T-helper 17 cell (primary cell): ENCODE measurements at places on chromosomes 6 and 20.

- no peak overlapping the region for H3K4me3 ChIP-seq
- H3K27ac ChIP-seq, result no peak overlapping the region
- peaks cover 19% of the 10 kb centered on the region for H3K27me3 ChIP-seq
- H3K4me1 ChIP-seq, result peaks cover 5% of the 10 kb centered on the region
Observed at GRCh38 chr6:131844243-131844841, 36.5 kb downstream of the ENPP1 start.

- H3K27me3 ChIP-seq, result no peaks in the 10 kb centered on the region
- peaks cover 4% of the 10 kb centered on the region for H3K36me3 ChIP-seq
- no peak for DNase-seq
- H3K4me1 ChIP-seq, result peaks cover 2% of the 10 kb centered on the region
- no peak overlapping the region for H3K27ac ChIP-seq
Observed at GRCh38 chr20:33751775-33752174, 20.0 kb downstream of the ZNF341 start.

GRCh38 chr20:33160681-33161080, 7.3 kb upstream of the BPIFA2 start:
- no peak overlapping the region for H3K27ac ChIP-seq
- no peaks in the 10 kb centered on the region for H3K36me3 ChIP-seq
- peaks cover 32% of the 10 kb centered on the region for H3K27me3 ChIP-seq
- no peaks in the 10 kb centered on the region for H3K4me1 ChIP-seq
- no peak overlapping the region for H3K4me3 ChIP-seq

- H3K27ac ChIP-seq, result no peak overlapping the region
- H3K4me1 ChIP-seq, result peaks cover 67% of the 10 kb centered on the region
- no peak overlapping the region for H3K4me3 ChIP-seq
- DNase-seq, result no peak
- peaks cover 3% of the 10 kb centered on the region for H3K36me3 ChIP-seq
Observed at GRCh38 chr6:35724059-35724458, 12.8 kb upstream of the ARMC12 start.

- no peak overlapping the region for H3K27ac ChIP-seq
- no peaks in the 10 kb centered on the region for H3K36me3 ChIP-seq
- H3K4me3 ChIP-seq, result no peak overlapping the region
Observed at GRCh38 chr6:98156580-98156979, 677.8 kb upstream of the POU3F2 start.

DNA sequence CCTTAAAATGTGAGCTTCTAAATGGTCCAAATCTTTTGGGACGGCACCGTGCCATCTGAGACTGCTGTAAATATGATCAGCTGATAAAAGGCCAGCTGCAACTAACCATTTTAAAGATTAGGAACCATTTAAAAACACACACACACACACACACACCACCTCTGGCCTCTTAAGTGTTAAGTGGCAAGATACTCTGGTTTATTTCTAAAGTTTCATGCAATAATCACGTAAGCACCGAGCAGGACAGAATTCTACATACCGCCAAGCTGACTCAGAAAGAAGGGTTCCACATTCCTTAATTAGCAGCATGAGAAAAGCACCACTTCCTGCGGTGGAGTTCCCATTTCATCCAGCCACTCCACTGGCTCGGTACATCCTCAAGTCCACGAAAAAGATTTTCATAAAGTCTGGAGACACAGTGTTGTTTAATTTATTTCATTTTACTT, 17.8 kb upstream of the ZNF217 start:
- peaks cover 15% of the 10 kb centered on the region for H3K4me1 ChIP-seq
- no peak overlapping the region for H3K27ac ChIP-seq
- no peak for DNase-seq
- no peak overlapping the region for H3K4me3 ChIP-seq

GRCh38 chr6:154383273-154383672, 26.7 kb upstream of the IPCEF1 start:
- H3K4me1 ChIP-seq, result no peaks in the 10 kb centered on the region
- H3K27ac ChIP-seq, result no peak overlapping the region
- DNase-seq, result no peak
- no peak overlapping the region for H3K4me3 ChIP-seq
- peaks cover 23% of the 10 kb centered on the region for H3K27me3 ChIP-seq

DNA sequence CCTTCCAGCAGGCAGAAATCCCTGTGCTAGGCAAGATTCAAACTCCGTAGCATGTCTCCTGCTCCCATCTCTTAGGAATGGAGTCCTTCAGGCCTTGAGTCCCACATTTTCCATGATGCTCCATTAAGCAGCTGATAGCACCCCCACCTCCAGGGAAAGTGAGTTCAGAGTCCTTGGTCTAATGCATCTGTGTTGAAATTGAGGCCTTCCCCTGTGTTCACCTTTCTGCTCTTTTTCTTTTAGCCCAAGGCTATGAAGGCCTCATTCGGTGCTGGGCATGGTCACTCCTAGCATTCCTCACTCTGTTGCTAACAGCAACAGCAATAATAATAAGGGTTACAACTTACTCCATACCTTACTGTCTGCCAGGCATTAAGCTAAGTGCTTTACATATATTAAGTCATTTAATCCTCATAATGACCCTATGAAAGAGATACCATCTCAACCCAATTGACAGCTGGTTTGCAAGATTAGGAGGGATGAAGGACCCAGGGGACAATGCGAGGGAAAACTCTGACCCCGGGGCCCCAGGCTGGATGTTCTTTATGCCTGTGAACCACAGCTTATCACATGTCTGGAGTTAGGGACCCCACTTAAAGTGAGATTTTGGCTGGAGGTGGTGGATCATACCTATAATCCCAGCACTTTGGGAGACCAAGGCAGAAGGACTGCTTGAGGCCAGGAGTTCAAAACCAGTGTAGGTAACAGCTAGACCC, 17.5 kb upstream of the PANK2 start:
- peaks cover 7% of the 10 kb centered on the region for H3K4me1 ChIP-seq
- no peak overlapping the region for H3K4me3 ChIP-seq
- no peaks in the 10 kb centered on the region for H3K36me3 ChIP-seq
- DNase-seq, result no peak
- H3K27me3 ChIP-seq, result no peaks in the 10 kb centered on the region

DNA sequence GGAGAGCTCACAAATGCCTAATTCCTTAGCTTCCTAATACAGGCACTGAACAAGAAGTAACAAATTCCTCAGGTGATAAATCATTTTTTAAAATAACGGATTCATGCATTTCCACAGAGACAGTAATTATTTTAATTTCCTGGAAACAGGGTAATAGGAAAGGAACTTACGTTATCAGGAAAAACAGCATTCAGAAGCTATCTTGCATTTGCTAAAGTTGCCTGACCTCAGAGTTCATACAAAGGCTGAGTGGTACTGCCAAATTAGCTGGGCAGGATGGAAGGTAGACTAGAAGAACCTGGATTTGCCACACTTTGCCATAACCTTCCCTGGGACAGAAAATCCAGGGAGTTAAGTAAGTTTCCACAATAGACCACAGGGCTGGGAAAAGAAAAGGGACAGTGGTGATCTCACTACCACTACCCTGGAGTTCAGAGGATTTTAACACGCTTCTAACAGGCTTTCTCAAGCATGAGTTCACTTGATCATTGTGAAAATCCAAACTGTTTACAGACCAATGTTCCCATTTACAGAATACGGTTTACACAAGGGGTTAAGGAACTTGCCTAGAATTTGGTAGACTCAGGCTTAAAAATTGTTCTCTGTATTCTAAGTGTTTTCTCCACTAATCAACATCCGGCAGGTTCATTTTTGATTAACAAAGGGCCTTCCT, 57.0 kb downstream of the KIF13A start:
- no peak overlapping the region for H3K4me3 ChIP-seq
- H3K36me3 ChIP-seq, result peaks cover 2% of the 10 kb centered on the region
- DNase-seq, result no peak
- H3K27ac ChIP-seq, result no peak overlapping the region
